Activated T-helper 1 cell treated with Interleukin-2 at 50 U/mL for 16 hours (primary cell): ENCODE measurements at places on chromosomes 5 and 9.

GRCh38 chr5:170151097-170151831 lies 45.6 kb downstream of the FOXI1 start:
- DNase-seq: no peak

- no peak for DNase-seq
These were observed 336.6 kb upstream of the PIK3R1 start for GRCh38 chr5:67878933-67879332.

DNA sequence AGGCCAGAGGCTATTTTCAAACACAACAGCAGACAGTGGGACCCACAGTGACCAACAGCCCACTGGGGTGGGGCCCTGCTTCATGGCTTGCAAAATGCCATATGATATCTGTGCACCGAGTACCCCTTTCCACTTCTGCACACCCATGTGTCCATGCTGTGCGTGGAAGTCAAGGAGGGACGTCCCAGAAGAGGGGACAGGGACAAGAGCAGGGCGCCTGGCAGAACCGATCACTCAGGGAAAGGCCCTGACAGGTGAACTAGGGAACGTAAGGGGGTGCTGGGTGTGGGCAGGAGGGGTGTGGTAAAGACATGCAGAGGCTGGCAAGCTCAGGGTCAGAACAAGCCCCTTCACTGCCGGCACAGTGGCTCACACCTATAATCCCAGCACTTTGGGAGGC lies 7.6 kb upstream of the TTLL11 start:
- no peak for DNase-seq

- DNase-seq: no peak
These were observed 66.3 kb upstream of the NFIB start for GRCh38 chr9:14380061-14380836.

DNA sequence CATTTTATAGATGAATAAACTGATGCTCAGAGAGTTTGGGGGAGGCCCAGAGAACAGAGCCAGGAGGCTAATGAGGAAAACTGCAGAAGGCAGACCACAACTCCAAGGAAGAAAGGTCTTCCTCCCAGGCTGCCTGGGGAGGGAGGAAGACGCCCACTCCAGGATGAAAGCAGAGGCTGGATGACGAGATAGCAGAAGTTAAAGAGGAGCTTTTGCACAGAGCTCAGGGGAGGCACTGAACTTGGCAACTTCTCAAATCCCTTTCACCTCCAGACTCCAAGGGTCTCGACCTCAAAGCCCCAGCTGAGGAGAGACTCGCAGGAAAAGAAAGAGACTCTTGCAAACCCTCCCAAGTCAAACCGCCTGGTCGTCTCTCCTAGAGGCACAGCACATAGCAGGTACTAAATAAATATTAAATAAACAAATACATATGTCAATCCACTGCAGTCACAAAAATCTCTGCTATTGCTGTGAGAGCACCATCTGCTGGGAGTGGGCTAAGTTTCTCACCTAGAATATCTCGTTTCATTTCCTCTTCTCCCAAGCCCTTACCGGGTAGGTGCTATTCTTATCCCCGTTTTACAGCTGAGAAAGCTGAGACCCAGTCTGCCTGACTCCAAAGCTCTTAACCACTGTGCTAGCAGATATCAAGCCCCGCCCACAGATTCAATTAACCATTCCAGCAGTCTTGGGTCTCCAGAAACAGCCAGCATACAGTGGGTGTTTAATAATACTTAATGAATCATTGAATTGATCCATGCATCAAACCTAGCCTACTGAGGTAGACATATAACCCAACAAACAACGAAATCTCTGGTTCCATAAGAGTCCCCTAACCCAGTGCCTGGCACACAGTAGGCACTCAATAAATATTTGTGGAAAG lies 97.8 kb upstream of the HAND1 start:
- no peak for DNase-seq

- DNase-seq: no peak
These were observed 22.3 kb downstream of the MINAR2 start for GRCh38 chr5:129770024-129770820.

DNA sequence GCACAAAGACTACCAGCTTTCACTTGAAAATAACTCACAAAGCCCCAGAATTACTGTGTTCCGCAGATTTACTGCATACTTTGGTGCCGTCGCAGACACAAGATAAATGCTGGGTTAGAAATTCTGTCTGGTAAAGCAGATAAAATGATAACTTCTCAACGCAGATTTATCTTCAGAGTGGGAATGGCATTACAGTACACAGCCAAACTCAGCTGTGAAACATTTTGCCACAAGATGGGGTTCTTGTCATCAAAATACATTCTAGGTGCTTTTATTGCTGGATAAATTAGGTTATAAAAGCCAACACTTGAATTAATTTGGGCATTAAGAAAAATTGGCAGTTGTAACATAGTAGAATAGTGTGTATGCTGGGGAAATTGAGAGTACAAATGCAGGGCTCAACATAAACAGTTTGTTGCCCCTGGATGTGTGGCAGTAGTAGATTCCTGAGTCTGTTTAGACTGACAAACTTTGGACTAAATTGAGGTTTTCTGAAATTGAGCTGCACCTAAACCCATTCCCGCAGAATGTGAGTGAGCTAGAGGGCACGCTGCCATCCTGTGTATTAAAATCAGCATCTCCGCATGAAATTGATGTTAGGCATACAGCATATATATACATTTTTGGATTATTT lies 61.1 kb downstream of the LMNB1 start:
- no peak for DNase-seq

- no peak for DNase-seq
These were observed 11.5 kb downstream of the PRRC2B start for GRCh38 chr9:131405428-131405827.

GRCh38 chr5:160477266-160477970 lies 55.8 kb downstream of the PTTG1 start:
- no peak for DNase-seq

GRCh38 chr5:142748568-142749249 lies 21.5 kb upstream of the ARHGAP26 start:
- peak; percentile 7 for DNase-seq

GRCh38 chr9:111483439-111483857 lies 735 bp downstream of the ECPAS start:
- DNase-seq: peak; percentile 38

GRCh38 chr5:160366230-160366629 lies 4.2 kb downstream of the C1QTNF2 start:
- no peak for DNase-seq

DNA sequence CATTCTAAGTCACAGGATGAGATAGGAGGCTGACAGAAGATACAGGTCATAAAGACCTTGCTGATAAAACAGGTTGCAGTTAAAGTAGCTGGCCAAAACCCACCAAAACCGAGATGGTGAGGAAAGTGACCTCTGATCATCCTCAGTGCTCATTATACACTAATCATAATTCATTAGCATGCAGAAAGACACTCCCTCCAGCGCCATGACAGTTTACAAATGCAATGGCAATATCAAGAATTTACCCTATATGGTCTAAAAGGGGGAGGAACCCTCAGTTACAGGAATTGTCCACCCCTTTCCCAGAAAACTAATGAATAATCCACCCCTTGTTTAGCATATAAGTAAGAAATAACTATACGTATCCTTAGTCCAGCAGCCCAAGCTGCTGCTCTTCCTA lies 63.2 kb upstream of the IQGAP2 start:
- DNase-seq: no peak

- no peak for DNase-seq
These were observed 151.8 kb downstream of the SEC61B start for GRCh38 chr9:99373912-99374311.

DNA sequence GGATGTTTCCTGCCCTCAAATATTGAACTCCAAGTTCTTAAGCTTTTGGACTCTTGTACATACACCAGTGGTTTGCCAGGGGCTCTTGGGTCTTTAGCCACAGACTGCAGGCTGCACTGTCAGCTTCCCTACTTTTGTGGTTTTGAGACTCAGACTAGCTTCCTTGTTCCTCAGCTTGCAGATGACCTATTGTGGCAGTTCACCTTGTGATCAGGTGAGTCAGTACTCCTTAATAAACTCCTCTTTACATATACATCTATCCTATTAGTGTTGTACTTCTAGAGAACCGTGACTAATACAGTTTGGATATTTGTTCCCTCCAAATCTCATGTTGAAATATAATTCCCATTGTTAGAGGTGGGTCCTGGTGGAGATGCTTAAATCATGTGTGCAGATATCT lies 681.9 kb upstream of the ARRDC3 start:
- DNase-seq: no peak

DNA sequence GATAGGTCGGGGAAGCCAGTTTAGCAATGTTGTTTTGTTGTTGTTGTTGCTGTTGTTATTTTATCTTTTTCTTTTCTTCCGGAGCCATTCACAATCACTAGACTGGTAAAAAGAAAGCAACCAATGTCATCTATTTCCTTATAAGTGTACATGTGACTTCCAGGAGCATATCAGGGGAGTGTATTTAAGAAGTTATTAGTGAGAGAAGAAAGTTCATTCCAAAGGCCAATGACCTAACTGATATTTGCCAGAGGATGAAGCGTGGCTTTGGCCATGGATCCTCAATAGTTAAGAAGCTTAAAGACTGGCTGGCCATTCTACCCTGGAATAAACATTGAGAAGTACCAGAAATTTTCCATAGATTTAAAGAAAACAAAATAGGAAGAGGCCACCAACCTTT lies 341.4 kb upstream of the RFX3 start:
- DNase-seq: no peak

GRCh38 chr9:121328876-121329681 lies 41.0 kb downstream of the STOM start:
- no peak for DNase-seq

DNA sequence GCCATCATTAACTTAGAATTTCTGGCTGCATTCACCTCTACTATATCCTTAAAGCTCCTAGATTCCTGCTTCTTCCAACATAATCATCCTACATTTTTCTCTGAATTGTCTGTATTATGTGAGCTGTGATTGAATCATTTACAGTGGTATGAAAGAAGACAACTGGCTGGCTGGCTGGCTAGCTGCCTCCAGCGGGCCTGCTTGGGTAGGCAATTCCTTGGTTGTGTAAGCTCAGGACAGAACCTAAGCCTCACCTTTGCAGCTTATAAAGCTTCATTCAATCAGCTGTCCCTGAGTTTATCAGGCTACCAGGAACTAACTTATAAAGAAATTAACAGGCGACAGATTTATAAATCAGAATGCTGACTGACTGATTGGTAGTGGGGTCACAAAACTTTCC lies 162.7 kb upstream of the NR3C1 start:
- DNase-seq: no peak
